ENCODE measurements at places on chromosomes 5 and 9.

DNA sequence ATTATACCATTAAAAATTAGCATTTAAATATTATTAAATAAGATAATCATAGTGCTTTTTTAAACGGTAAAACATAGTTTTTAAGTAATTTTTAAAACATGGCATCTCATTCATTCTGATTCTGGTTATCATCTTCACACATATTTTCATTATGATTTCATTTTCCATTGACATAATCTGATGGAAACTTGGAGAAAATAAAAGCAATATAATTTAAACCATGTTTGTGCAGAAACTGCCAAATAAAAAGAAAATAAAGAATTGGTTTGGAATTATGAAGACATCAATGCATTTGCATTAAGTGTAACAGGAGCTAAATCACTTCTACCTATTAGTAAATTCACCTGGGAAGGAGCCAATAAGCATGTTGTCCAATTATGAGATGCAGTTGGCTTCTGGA, 490.1 kb upstream of the CD180 start:
- DNase-seq = no peak

- DNase-seq = no peak
Measured at GRCh38 chr5:170643591-170643990, 139.8 kb downstream of the KCNIP1 start.

- no peak for DNase-seq
Measured at GRCh38 chr5:142972064-142972570, 201.9 kb downstream of the ARHGAP26 start.

GRCh38 chr5:92378966-92379611, 996.0 kb upstream of the ARRDC3 start:
- DNase-seq = no peak

GRCh38 chr5:139181322-139181730, 16.8 kb downstream of the SIL1 start:
- no peak for DNase-seq

Data from AG04449 (cell line).